T-helper 2 cell (primary cell): ENCODE measurements at places on chromosomes 3 and 15.

GRCh38 chr3:14333215-14333614 lies 69.2 kb upstream of the SLC6A6 start:
- no peak for DNase-seq

DNA sequence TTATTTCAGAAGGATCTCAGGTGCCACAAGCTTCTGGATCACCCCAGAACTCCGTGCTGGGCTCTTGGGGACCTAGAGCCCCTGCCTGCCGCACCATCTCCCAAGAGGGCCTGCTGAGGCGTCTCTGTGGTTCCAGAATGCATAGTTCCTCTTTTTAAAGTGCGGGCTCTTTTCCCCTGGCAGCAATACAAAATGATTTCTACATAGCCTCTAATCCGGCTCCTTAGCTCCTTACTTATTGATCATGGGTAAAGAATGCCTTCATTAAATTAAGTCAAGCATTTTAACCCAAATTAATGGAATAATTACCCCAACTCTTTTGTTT lies 121.9 kb downstream of the ATP10A start:
- no peak for DNase-seq

DNA sequence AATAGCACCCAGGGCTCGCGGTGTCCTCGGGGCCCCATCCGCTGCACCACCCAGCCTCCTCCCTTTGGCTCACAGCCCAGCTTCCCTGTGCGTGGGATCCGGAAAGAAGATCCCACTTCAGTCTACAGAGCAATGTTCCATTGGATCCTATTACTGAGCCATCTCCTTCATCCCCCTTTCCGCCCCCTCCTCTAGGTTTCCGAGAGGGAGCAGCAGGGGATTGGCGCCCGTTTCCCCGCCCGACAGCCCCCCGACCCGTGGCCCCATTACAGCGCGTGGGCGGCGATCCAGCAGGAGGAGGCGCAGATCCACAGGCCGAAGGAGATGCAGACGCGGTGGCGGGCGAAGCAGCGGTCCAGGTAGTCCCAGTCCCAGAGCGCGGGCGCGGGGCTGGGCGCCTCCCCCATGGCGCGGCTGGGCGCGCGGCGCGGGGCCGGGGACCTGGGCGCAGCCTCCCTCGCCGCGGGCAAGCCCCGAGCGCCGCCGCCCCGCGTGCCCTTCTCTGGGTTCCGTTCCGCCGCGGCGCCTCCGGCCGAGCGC lies 340 bp downstream of the TMEM44 start:
- no peak for DNase-seq

DNA sequence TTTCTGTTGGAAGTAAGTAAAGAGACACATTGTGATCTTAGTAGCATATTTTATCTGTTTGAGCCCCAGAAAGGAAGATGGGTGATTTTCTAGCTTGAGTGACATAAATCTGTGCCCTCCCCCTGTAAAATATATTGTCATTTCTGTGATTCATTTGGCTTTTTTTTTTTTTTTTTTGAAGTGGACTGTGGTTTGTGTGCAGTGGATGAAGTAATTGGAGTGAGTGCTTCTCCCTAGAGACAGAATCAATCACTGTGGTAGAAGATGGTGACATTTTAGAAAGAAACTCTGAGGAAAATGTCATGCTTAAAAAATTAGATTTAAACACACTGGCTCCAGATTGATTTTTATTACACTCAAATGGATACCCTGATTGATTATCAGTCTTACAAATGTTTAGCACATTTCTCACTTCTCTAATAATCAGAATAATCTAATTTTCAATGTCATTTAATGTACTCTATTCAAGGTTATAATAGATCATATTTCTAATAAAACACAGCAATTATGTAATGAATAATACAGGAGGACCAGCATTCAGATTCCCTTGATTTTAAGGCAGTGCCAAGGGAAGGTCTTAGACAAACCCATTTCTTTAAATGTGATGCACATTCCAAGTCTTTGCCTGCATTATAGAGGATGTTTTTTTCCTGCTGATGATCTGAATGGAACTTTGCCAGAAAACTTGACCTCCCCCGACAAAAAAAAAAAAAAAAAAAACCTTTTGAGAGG lies 116.6 kb downstream of the TOP2B start:
- DNase-seq = no peak

DNA sequence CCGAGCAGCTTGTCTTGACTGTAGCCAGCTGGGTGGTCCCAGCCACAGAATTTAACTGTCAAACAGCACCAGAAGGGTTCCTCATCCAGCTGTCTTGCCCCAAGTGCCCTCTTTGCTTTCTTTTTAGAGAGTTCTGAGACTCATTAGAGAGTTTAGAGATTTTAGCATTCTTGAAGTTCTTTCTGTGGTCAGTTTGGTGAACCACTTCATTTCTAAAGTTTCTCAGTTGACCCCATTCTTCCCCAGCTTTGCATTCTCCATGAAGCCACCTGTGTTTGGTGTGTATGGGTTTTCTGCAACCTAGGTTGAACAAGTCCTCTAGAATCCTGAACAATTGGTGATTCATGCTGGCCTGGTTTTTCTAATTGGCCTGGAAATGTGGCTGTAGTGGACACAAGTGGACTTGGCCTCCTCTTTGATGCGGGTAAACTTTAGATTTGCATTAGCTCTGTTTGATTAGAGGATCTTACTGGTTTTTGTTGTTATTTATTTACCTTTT lies 33.7 kb downstream of the FLNB start:
- DNase-seq = no peak

DNA sequence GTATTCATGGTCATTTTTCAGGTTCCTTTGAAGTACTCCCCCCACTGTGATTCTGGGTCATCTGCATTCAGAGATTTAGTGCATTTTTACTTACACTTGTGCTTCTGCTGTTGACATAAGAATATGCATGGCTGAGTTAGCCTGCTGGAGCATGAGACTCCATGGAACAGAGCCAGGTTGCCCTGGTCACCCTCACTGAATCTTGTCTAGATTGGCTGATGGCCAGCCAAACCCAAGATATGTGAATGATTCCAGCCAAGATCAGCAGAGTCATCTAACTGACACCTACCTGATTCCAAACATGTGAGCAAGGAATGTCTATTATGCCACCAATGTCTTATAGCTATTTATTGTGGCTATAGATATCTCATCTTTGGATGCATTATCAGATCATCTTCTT lies 25.1 kb downstream of the DTWD1 start:
- DNase-seq = no peak

DNA sequence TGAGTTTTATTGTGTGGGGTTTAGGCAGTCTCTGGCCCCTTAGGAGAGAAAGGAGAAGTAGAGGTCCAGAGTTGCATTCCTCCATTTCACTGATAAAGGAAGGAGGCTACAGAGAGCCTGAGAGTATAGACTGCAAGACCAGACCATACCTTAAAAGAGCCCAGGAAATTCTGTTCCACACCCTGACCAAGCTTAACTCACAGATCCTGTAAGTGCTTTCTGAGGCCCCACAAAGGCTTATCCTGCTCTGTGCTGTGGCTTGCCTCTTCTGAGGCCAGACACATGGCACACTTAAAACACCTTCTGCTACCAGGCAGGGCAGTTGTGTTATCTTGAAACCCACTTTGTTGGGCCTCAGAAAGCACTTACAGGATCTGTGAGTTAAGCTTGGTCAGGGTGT lies 39.2 kb upstream of the LEKR1 start:
- no peak for DNase-seq

GRCh38 chr15:99823346-99823745 lies 90.1 kb upstream of the LYSMD4 start:
- DNase-seq = no peak

DNA sequence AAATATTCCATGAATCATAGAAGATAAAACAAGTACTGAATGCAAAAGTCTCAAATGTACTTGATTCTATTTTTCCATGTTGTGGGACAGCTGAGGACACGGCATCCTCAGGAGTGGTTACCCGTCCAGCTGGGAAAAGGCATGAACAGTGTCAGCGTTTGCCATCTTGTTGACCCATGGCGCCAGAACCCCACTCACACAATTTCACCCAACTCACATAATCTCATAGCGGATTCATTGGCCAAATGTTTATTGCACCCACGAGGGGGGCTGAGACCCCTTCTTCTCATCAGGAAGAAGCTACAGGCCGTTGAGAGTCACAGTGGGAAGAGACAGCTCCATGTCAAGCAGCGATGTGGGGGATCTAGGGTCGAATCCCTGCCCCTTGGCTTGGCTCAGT lies 72.9 kb downstream of the OCA2 start:
- DNase-seq = no peak

GRCh38 chr3:14962762-14963161 lies 15.4 kb downstream of the NR2C2 start:
- no peak for DNase-seq

DNA sequence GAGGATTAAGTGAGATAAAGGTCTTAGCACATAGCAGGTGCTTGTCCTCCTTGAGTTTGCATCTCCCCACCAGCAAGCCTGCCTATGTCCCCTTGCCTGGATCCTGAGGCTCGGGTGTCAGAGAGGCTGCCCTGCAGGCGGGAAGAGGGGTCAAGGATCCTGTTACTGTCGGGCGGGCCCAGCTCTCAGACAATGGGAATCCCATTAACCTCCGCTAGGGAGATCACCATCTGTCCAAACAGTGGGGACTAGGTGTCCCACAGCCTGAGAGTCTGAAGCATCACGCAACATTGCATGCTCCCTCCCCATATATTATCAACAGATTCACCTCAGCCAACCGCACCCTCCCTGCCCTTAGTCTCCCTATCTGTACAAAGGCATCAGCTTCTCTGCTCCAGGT lies 151.4 kb downstream of the FBLN2 start:
- no peak for DNase-seq

- DNase-seq = no peak
Measured at GRCh38 chr15:60895986-60896385, 333.1 kb downstream of the RORA start.

- DNase-seq = peak; percentile 86
Measured at GRCh38 chr3:112111785-112112402, 21.2 kb downstream of the GCSAM start.

GRCh38 chr3:10975695-10976234 lies 16.8 kb upstream of the SLC6A1 start:
- no peak for DNase-seq

GRCh38 chr15:66877477-66878271 lies 175.6 kb downstream of the SMAD6 start:
- no peak for DNase-seq

DNA sequence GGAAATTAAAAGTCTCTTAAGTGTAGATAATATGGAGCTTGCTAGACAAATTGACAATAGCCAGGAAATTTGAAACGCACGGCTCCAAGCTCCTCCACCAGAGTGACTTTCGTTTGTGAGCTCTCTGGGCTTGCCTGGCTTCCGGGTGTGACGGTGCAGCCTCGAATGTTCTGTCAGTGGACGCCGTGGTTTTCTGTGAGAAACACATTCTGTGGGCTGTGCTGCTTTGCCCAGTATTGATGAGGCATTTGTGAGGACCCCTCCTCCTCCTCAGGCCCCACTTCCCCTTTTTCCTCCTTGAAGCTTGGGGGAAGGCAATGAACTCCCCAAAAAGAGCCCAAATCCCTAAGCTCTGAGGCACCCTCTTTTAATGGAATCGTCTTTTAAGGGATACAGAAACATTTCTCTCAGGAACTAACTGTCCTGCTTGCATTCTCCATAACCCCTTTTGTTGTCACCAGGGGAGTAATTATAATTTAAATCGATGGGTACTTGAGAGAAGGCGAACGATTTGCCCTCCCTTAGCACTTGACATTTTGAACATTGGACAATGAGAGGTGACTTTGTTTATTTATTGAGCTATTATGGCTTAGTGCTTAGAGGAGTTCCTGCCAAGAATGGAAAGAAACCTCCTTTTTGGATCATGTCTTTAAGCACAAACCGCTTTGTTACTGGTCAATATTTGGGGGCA lies 40.8 kb downstream of the POLR2M start:
- peak; percentile 39 for DNase-seq

DNA sequence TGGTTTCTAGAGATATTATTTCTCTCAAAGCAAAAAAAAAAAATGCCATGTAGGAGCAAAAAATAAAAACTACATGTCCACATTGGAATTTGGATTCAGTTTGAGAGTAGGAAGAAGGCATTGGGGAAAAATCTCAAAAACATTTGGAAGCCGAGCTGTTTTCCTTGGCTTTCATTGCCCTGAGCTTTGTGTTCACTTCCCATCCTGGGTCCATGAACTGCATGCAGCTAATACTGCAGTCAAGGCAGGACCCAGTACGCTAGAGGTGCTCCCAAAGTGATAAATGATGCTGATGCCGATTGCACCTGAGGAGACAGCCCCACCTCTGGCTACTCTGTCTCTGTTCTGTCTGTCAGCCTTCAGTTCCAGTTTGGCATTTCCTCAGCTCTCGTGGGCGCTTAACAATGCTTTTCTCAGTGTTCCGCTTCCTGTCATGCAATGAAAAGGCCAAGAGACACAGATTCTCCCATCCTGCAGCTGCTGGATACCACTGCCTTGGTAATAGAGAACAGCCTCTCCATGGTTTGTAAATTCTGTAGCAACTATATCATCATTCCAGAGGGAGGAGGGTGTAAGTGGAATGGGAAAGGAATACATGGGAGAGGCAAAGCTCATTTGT lies 181.8 kb downstream of the RYR3 start:
- no peak for DNase-seq

DNA sequence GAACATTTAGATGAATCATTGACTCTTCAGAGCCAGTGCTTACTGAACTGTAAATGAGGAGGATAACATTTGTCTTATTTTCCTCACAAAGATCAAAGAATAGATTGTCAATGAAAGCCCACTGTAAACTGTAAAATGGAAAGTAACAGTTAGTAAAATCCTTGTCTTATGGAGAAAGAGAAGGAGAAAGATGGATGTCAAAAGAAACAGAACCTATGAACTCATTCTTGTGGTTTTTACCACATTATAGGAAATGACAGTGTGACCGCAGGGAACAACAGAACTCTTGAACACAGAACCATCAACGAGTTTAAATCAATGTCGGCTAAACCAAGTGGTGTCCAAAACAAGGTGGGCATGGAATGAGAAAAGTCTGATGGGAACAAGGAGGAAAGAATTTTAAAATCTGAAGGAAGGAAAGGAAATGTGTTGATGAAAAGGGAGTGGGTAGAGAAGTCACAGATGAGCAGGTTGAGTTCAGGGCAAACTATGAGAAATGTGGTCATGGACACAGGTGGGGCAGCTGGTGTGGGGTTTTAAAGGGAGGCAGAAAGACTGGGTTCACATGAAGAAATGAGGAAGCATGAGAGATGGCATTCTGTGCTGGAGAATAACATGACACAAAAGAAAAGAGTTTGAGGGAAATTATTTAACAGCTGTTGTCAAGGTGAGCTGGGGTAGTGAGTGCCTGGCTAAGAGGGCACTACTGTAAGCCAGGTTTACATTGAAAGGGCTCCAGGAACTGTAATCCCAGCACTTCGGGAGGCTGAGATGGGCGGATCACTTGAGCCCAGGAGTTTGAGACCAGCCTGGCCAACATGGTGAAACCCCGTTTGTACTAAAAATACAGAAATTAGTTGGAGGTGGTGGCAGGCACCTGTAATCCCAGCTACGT lies 42.4 kb upstream of the ETV5 start:
- DNase-seq = no peak

DNA sequence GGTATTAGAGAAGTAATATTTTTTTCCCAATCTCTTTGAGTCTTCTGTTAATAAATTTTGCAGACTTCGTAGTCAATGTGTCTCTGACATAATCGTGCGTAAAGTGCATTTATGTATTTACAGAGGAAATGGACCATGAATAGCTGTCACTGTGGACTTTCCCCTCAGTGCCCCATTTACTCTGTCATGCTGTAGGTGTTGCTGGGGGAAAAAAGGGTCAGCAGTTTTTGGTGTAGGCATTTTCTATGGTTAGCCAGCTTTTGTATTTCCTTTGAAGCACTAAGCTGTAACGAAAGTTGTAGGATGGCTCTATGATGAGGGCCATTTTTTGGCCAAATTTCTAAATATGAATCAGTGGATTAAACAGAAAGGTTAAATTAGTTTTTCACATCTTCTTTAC lies 598.4 kb downstream of the FGF12 start:
- DNase-seq = no peak

- no peak for DNase-seq
Measured at GRCh38 chr3:191441687-191442086, 19.3 kb upstream of the PYDC2 start.
